HFF-Myc (cell line): ENCODE measurements at places on chromosomes 7 and 10.

- no peak for DNase-seq
These were observed 208.3 kb downstream of the ZMYND11 start for GRCh38 chr10:343231-344220.

GRCh38 chr7:94003446-94004023, 620 bp downstream of the BET1 start:
- no peak for DNase-seq

DNA sequence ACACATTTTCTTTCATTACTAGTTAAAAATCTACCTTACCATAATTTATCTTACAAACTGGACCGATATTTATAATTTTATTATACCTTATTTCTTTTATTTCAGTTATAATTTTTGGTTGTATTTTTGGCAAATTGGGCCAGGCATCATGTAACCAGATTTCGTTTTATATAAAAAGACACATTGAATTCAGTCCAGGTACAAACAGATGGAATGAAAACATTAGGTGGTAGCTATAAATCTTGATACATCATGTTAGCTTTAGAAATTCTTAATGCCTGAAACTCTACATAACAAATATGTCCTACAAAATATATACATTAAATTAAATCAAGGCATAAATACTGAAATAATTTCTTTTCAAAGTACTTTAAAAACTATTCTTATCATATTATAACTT, 73.1 kb downstream of the SLC13A1 start:
- no peak for DNase-seq

GRCh38 chr7:147428075-147428474, 1162.5 kb upstream of the C7orf33 start:
- no peak for DNase-seq

GRCh38 chr10:43966571-43966965, 317.9 kb upstream of the ZNF32 start:
- DNase-seq, result no peak
